ENCODE measurements at places on chromosomes 4 and X.

DNA sequence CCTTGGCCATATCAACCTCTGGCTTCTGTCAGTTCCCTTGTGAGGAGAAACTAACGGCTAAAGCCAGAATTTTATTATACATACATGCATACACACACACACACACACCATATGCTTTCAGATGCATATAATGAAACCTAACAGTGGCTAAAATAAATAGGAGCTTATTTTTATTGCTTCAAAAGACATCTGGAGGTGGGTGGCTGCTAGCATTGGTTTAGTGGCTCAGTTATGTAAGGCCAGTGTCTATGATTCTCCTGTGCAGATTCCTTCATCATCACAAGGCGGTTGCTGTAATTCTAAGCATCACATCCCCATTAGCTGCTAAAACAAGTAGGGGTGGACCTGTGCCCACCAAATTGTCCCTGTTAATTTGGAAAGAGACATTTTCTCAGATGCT lies 110.8 kb downstream of the MAPK10 start:
- DNase-seq, result no peak

- DNase-seq, result no peak
Measured at GRCh38 chr4:71526637-71527406, 188.0 kb downstream of the SLC4A4 start.

DNA sequence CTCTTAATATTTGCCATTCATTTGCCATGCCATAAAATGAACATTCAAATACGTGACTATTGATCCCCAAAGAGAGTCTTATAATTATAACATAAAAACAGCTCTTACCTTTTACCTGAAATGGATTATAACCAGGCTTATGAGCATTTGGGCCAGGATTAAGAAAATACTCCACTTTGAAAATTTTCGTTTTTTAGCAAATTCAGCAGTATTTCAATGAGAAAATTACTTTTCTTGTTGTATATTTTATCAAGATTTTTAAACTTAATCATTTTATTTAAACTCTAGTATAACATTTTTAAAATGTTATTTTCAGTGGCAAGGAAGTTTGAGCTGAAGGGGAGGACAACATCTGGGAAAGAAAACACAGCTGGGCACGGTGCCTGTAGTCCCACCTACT lies 59.0 kb upstream of the RAPGEF2 start:
- DNase-seq, result no peak

DNA sequence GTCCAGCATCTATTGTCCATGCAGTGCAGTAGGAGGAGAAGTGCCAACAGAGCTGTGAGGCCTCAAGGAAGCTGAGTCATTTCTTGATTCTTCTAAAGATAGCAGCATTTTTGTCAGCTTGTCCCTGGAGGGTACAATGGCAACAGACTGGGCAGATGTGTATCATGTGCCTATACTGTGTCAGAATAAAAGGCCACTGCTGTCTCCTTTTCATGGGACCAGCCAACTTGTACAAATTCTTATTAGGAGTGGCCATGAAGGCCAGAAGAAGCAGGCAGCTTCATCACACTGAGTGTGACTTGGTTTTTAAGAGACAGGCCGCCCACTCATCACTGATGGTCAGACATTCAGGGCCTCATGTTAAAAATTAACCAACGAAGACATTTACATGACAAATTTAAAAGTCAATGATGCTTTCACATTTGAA lies 185.0 kb upstream of the FAM241A start:
- no peak for DNase-seq

DNA sequence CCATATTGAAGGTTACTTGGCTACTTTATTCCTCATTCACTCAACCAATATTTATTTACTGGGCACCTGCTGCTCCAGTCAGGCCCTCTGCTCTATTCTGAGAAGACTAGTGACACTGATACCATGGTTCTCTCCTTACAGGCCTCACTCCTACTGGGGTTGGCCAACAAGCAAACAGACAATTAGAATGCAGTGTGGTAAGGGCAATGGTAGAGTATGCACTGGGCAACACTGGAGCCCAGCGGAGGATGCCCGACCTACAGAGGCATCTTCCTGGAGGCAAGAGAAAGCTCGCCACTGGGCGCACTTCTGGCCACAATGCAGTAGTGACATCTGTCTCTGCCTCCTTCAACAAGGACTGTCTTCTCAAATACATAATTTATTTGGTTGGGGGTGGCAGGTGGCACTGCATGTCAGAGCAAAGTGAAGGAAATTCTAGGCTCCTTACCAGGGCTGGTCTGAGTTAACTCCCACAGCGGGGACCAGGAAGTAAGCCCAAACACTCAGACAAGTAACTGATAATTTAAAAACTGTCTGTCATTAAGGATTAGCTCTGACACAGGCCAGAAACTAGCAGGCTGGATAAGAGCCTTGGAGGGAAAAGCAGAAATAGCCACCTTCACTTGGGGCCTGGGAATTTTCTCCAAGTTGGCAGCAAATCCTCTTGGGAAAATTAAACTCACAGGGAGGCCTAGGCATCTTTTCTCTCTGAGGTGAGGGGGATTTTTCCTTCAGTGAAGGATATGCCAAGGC lies 150.7 kb upstream of the EOLA2 start:
- no peak for DNase-seq

DNA sequence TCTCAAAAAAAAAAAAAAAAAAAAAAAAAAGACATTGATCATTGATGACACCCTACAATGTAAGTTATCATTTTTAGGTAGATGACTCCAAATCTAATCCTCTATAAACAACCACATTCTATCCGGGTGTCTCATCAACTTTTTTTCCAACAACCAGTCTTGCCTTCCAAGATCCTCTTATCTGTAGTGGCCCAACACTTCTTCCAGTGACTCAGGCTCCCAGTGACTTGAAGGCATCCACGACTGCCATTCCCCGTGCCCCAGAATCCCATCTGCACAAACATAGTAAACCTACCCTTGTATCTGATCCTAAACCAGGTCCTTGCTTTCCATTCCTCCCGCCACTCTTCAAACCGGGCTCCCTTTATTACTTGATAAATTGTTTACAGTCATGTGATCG lies 15.6 kb upstream of the TSPAN5 start:
- DNase-seq, result no peak

- DNase-seq, result no peak
Measured at GRCh38 chr4:55561889-55562288, 15.2 kb upstream of the CLOCK start.

GRCh38 chr4:8185295-8185694 lies 13.8 kb upstream of the SH3TC1 start:
- no peak for DNase-seq

DNA sequence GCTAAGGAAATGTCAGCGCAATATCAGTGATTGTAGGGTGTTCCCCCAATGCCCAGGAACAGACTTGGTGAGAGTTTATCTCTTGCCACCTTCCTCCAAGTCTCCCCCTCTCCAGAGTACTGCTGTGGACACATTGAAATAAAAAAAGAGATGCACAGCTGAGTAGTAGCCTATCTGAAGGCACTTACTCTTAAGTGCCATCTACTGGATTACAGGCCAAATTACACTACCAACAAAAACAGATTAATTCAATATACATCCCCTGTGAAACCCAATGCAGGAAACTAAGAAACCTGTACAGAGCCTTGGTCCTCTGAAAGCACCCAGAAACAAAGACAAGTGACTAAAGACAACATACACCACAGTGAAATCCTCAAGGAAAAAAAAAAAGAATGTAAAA lies 460.3 kb downstream of the ZIC3 start:
- no peak for DNase-seq

DNA sequence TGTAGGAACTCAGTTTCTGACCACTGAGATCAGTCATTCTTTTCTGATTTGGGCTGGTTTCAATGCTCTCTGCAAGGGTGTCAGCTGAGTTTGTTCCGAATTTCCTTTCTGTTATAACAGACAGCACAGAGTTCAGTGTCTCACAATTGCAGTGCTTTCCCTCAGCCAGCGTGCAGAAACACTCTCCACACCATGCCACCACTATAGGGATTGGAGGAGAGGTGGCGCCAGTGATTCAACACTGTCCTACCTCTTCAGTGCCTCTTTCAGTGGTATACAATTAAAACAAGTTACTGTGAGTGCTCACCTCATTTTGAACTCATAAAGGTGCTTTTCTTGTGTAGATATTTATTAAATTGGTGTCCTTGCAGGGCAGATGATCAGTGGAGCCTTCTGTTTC lies 413.2 kb upstream of the CXorf51B start:
- DNase-seq, result no peak

DNA sequence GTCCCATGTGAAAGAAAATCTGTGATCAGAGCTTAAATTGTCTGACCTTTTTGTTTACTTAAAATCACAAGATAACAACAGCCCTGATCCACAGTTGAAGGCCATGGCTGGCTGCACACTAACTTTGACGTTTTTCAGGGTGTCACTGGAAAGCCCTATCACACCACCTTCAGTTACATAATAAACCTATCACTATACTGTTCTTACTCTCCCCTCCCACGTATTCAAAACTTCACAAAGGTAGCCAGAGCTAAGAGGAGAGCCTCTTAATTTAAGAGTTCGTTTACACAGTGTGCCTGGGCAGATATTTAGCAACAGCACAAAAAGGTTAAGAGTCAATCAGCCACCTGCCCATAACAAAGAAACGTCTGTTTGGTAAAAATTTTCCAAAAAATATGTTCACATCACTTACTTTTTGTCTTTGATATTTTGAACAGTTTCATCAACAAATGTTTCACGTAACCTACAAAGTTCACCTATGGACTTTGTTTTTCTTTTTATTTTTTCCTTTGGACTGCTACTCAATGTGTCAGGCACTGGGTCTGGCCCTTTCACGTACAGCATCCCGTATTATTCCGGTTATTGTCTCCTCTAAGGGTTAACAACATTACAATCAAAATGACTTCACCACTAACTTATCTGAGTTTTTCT lies 25.0 kb downstream of the RFC1 start:
- DNase-seq, result no peak

- no peak for DNase-seq
Measured at GRCh38 chrX:2521927-2522386, 21.2 kb upstream of the DHRSX start.

GRCh38 chr4:7877176-7877575 lies 62.5 kb downstream of the AFAP1 start:
- no peak for DNase-seq
